Stimulated activated CD8-positive, alpha-beta memory T cell treated with anti-CD3 and anti-CD28 coated beads, Interleukin-2, amount 100 ng/mL, for 1 hour (primary cell): ENCODE measurements at places on chromosomes 3 and 15.

DNA sequence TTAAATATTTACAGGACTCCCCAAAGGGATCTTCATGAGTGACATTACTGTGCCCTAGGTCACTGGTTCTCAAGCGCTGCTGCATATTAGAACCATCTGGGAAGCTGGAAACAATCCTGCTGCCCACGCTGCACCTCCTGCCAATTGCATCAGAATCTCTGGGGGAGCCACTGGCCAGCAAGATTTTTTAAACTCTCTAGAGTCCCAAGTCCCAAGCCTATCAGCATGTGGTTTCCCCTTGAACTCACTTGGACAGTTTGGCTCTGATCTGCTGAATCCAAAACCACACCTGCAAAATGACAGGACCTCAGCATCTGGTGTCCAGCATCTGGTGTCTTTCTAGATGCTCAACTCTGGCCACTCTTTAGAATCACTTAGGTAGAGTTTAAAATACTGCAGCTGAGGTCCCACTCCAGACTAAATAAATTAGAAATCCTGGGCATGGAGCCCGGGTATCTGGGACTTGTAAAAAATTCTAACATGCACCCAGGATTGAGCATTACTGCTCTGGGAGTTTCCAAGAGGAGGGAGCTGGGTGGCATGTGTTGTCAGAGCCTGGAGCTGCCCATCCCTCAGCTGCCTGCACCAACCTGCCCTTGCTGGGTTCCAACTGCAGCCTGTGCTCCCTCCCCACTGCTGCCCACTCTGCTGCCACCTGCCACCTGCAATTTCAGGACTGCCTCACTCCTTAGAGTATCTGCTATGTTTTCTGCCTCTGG, 311.3 kb downstream of the SLC9A9 start:
- DNase-seq, result no peak

- DNase-seq, result no peak
Observed at GRCh38 chr15:57395292-57395691, 19.0 kb downstream of the CGNL1 start.

- DNase-seq, result no peak
Observed at GRCh38 chr3:181629711-181630110, 82.0 kb upstream of the SOX2 start.

GRCh38 chr3:106699122-106699521, 678.1 kb upstream of the CCDC54 start:
- DNase-seq, result no peak

GRCh38 chr15:66707310-66708082, 5.5 kb downstream of the SMAD6 start:
- no peak for DNase-seq

DNA sequence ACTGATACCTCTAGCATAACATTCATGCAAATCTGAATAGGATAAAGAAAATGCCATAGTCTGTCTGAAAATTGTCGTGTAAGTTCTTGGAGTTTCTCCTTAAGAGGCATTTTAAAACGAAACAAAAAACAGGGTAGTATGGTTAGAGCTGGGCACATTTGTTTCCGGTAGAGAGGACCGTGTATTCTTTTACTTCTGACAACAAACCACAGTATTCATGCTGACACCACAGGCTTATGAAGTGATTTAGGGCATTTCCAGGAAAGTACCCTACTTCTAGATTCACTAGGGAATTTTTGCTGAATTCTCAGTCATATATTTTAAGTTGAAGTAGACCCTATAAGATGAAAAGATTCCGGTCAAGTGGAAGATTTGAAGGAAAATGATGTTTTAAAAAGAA, 541.3 kb downstream of the UNC13C start:
- no peak for DNase-seq

- DNase-seq, result no peak
Observed at GRCh38 chr3:28328188-28329151, 20.1 kb upstream of the ZCWPW2 start.

DNA sequence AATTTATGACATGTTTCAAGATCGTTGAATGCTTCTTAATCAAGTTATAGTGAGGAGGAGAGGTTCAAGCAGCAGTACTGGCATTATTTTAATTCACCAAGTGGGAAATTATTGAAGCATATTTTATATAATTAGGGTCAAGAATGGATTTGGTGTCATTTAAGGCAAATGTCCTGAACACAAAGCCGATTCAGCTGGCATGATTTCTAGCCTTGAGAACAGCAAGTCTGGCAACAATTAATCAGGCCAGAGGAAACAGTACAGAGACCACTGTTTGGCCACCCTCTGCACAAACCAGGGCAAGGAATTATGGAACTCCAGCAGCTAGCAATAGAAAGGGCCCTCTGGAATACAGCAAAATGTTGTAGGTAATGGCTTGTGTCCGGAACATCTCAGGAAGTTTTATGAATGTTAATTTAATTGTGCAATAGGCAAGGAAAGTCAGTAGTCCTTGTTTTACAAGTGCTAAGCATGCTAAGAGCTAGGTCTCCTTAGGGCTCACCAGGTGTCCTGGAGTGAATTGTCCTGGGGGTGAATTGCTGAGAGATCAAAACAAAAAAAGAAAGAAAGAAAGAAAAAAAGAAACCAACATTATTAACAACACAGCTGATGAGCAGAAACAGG, 38.7 kb upstream of the SNRK start:
- DNase-seq, result no peak

- DNase-seq, result no peak
Observed at GRCh38 chr3:196774191-196774820, 34.6 kb downstream of the PAK2 start.

DNA sequence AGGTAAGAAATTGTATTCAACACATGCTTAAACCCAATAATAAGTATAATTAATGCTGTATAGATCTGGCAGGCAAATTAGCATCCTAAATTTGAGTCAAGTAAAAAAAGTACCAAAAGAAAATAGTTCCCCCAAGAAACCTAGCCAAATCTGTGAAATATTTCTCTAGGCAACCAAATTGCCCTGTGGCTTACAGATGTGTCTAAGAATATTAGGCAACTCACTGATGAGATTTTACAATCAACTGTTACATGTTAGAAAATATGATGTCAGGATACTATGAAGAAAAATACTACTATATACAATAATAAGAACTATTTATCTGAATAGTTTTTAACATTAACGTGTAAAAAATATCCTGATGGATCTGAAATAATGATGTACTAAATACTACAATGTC, 397.1 kb downstream of the TIGIT start:
- no peak for DNase-seq

DNA sequence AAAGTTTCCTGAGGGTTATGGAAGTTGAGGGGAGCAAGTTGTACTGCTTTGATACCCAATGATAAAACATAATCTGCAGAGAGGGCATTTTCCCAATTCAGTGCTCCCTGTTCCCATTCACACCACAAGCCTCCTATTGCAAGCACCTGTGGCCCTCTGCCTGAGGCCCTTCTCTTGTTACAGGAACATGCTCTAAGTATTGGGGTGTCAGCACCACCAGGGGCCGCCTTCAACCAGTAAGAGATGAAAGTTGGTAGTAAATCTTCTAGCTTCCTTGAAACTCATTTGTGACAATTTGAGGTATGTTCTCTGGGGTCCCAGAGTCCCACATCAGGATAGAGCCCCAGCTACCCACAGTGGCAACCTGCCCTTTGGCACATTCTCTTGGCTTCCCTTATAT, 265.4 kb upstream of the ARHGEF26 start:
- no peak for DNase-seq

DNA sequence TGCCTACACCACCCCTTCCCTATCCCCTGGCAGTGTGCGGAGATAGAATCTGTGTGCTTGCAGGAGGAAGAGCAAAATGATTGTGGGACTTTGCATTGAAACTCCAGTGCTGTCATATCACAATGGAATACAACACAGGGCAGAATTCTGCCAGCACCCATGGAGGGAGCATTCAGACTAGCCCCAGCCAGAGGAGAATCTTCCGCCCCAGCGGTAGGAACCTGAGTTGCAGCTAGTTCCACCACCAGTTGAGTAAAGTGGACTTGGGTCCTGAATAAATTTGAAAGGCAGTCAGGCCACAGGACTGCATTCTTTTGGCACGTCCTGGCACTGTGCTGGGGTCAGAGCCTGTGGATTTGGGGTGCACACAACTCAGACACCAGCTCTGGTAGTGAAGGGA, 27.5 kb downstream of the NCBP2 start:
- no peak for DNase-seq

DNA sequence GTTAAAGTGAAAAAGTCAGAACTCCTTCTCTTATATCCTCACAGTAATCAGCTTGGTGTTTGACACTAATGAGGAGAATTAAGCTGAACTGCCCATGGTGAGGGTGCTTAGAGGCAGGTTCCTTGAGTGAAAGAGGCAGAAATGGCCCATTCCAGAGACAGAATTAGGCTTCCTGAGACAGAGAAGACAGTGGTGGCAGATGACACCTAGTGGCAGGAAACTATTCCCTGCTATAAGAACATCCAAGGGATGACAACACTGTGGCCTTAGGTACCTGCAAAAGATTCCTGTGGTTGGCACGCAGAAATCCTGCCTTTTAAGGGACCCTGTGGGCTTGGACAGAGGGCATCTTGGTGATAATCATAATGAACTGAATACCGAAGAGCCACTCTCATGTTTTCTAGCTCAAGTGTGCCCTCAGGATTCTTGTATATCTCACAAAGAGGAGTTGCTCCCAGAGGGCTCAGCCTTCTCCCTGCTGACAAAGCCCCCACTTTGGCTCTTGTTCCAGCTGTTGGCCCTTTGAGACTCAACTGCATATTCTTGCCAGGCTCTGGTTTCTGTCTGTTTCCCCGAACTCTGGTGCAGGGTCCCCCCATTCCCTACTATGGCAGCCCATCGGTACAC, 56.0 kb downstream of the KBTBD12 start:
- DNase-seq, result no peak

GRCh38 chr15:51075364-51075763, 19.3 kb downstream of the TNFAIP8L3 start:
- no peak for DNase-seq

DNA sequence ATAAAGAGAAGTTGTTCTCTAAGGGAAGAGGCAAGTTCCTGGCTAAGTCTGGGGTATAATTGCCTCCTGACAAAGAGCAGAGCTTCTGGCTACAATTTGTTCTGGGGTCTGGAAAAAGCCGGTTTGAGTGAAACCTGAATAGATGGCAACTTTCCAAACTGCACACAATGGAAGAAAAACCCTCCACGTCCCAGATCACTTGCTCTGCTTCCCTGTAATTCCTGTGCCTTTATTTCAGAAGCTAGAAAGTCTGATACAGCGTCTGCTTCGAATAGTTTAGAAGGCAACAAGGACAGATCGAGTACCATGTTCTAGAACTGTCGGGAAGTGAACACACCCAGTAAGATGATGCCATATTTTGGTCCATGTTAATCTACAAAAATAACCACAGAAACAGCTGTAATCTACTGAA, 1.6 kb upstream of the WDR82 start:
- DNase-seq, result no peak

DNA sequence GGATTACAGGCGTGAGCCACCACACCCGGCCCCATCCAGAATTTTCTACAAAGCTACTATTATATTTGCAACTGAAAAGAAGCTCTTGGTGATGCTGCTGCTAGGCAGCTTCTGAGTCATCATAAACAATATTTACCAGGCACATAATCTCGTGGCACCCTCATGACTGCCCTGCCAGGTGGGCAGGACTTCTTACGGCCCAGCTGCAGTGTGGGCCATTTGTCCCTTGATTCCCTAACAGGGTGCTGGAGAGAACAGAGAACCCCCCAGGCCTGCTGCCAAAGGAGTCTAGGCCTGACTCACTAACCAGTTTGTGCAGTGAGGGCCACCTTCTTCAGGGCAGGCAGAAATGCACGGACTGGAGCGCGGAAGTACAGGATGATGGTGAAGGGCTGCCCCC, 4.9 kb downstream of the EPB42 start:
- no peak for DNase-seq

DNA sequence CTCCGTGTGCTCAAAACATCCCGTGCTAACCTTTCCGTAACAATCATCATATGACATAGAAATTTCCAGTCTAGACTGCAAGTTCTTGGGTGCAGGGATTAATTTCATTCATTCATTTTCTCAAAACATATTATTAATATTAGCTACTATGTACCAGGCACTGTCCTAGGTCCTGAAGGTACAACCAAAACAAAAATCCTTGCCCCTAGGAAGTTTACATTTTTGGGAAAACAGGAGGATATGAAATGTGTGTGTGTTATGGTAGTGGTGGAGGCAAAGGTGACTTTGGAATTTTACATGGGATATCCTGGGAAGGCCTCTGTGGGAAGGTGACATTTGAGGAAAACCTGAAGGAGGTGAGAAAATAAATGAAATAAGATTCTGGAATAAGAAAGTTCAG, 222.6 kb downstream of the LRRC3B start:
- no peak for DNase-seq

DNA sequence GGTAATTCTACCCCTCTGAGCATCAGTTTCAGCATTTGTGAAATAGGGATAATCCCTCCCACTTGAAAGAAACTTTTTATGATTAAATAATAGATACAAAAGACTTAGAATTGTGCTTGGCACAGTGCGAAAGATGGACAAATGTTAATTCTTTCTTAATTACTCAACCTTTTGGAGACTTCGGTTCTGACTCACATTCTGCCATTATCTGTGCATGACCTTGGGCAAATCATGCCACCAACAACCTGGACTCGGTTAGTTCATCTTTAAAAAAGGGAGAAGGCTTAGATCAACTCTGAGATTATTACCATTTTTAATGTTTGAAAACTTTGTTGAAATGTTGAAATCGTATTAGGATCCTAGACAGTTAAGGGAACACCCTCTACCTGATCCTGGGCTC, 40.6 kb upstream of the POLR2M start:
- no peak for DNase-seq

- no peak for DNase-seq
Observed at GRCh38 chr3:46097691-46098241, 70.5 kb upstream of the XCR1 start.

DNA sequence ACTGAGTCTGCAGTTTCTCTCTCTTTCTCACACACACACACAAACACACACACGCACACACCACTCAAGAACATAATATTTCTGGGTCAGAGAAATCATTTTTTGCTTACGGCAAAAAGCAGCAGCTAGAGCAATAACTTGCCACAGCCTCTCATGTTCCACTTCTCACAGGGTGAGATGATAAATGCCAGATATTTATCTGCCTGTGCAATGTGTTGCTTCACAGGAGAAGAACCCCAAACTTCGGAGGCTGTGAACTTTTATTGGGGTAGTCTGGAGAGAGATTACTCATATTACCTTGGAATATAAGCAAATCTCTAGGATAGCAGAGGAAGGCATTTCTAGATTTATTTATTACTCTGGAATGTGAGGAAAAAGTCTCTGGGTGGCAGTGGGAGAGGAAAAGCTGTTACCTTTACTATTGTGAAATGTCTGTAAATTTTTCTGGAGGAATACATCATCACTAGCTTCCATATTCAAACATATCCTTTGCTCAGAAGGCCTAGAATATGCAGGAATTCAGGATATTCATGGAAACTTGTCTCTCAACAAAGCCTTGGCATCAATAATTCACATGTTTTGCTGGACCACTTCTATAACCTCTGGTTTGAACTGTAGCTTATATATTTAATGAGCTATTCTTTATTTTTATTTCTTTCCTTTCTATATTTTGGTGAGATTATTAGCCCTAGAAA, 369.2 kb downstream of the NSUN3 start:
- no peak for DNase-seq

GRCh38 chr3:88572450-88572849, 422.7 kb downstream of the C3orf38 start:
- DNase-seq, result no peak

GRCh38 chr3:47954567-47954966, 61.6 kb downstream of the MAP4 start:
- no peak for DNase-seq
